ENCODE measurements at places on chromosomes 2 and 18.

GRCh38 chr2:15115776-15116175 lies 445.4 kb downstream of the NBAS start:
- H3K27me3 ChIP-seq: no peaks in the 10 kb centered on the region
- no peak for DNase-seq
- no peak overlapping the region for H3K27ac ChIP-seq
- no peaks in the 10 kb centered on the region for H3K4me1 ChIP-seq

GRCh38 chr2:144052083-144052482 lies 467.8 kb downstream of the ZEB2 start:
- no peak overlapping the region for H3K4me3 ChIP-seq
- DNase-seq: no peak
- no peak overlapping the region for H3K27ac ChIP-seq

GRCh38 chr18:72171596-72171995 lies 372.5 kb downstream of the CBLN2 start:
- H3K4me1 ChIP-seq: no peaks in the 10 kb centered on the region
- no peaks in the 10 kb centered on the region for H3K27me3 ChIP-seq
- DNase-seq: no peak
- H3K36me3 ChIP-seq: no peaks in the 10 kb centered on the region

DNA sequence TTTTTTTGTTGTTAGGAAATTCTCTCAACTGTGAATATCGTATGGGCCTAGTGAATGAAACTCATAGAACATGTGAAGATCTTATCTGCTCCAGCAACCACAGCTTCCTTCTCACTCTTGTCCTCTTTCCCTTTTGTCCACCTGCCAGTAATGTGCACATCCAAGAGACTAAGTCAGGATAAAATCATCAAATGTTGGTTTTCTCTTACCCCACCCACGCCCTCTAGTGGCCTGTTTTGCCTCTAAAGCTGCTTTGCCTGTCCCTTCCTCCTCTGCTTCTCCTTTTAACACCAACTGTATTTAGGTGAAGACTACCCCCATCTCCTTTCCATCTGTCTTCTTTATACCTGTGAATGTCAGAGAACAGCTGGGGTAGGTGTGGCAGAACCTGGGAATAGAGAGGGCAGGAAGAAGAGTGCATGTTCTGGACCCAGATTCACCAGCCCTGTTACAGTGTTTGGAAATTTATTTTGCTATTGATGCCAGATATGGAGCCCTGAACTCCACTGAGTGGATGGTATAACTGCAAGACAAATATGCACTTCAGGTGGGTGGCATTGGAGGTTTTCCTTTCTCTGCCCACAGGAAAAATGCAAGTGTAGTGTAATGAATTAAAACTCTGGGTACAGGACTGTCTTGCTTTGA lies 8.4 kb upstream of the MGAT5 start:
- DNase-seq: peak; percentile 35
- H3K27me3 ChIP-seq: no peaks in the 10 kb centered on the region
- H3K4me1 ChIP-seq: no peaks in the 10 kb centered on the region
- H3K36me3 ChIP-seq: no peaks in the 10 kb centered on the region
- no peak overlapping the region for H3K27ac ChIP-seq

DNA sequence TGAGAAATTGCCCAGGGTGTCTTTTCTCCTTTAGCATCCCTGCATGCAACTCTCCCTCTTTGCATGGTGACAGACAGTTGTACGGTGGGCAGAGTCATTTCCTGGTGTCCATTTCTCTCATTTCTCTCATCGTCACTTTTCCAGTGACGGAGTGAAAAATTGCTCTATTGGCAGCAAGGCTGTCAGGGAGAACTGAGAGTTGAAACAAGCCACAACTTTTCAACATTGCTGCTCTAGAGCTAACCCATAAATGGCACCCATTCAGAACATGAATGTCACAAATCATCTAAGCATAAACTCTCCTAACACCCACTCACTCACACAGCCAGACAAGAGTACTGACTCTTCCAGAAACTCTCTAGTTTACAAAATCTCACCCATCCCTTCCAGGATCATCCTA lies 55.7 kb downstream of the ZC3H8 start:
- no peak overlapping the region for H3K4me3 ChIP-seq
- H3K27ac ChIP-seq: no peak overlapping the region
- H3K4me1 ChIP-seq: no peaks in the 10 kb centered on the region
